Stimulated activated CD4-positive, alpha-beta T cell treated with anti-CD3 and anti-CD28 coated beads, TNF-alpha, amount 100 ng/mL, for 48 hours (primary cell): ENCODE measurements at places on chromosomes 2 and 18.

DNA sequence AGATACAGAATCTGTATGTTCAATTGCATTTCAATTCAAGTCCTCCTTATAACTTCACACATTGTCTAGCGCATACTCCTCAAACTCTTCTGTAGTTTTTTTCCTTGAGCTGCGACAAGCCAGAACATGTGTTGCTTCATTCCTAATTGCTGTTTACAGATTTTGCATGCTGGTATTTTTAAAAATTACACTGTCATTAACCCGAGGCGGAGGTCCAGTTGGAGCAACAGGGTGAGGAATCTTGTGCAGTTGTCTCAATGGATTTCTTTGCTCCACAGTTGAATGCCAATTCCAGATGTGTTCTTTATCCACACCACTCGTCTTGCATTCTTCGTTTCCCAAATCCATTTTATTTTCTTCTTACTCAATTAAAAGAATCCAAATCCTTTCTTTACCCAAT is 16.4 kb upstream of the SERPINB13 start:
- DNase-seq, result no peak

GRCh38 chr2:8389431-8390108 is 292.3 kb upstream of the ID2 start:
- DNase-seq, result no peak

- no peak for DNase-seq
Observed at GRCh38 chr2:143524119-143524553, 394.9 kb downstream of the ARHGAP15 start.

- no peak for DNase-seq
Observed at GRCh38 chr2:148957023-148957422, 81.5 kb upstream of the LYPD6B start.

GRCh38 chr18:53991202-53991601 is 233.3 kb downstream of the MBD2 start:
- DNase-seq, result no peak

- no peak for DNase-seq
Observed at GRCh38 chr2:195706161-195706900, 49.3 kb downstream of the SLC39A10 start.

GRCh38 chr18:39693359-39693758 is 2127.8 kb upstream of the CELF4 start:
- no peak for DNase-seq

DNA sequence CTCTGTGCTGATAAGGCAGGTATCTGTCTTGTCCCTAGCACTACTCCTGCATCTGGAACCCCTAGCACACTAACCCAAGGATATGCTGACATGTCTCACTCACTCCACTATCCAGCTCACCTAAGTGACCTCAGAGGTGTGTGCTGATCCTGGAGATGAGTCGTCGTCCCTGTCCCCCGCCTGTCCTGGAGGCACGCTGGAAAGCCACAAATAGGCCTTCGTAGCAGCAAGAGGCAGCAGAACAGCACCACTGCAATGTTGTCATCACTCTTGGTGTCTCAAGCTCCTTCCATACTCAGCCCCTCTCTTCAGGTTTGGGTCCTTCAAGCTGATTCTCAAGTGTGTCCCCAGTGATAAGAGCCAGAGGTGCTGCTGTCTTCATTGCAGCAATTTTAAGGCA is 73.0 kb upstream of the ITGA6 start:
- DNase-seq, result no peak

GRCh38 chr18:79855147-79855933 is 57.6 kb downstream of the KCNG2 start:
- DNase-seq, result no peak

GRCh38 chr2:168712053-168712452 is 90.4 kb upstream of the NOSTRIN start:
- no peak for DNase-seq

DNA sequence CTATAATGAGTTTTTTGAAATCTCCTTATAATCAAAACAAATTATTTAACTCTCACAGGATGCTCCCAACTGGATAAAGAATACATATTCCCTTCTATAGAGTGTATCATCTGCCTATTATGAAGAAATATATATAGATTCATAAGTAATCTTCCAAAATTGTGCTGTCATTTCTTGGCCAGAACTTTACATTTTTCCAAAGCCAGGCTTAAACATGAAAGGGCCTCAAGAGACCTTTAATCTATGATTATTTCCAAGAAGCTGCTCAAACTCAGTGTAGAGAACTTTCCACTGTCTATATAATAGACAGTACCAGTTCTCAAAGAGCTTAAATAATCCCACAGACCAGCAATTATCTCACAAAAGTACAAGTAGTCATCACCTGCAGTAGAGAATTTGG is 211.0 kb downstream of the AKAIN1 start:
- no peak for DNase-seq
